ENCODE measurements at places on chromosomes 3 and 15.

GRCh38 chr3:72720566-72720965 lies 127.7 kb downstream of the SHQ1 start:
- DNase-seq: no peak

GRCh38 chr15:92879949-92880725 lies 20.0 kb upstream of the CHD2 start:
- DNase-seq: no peak

DNA sequence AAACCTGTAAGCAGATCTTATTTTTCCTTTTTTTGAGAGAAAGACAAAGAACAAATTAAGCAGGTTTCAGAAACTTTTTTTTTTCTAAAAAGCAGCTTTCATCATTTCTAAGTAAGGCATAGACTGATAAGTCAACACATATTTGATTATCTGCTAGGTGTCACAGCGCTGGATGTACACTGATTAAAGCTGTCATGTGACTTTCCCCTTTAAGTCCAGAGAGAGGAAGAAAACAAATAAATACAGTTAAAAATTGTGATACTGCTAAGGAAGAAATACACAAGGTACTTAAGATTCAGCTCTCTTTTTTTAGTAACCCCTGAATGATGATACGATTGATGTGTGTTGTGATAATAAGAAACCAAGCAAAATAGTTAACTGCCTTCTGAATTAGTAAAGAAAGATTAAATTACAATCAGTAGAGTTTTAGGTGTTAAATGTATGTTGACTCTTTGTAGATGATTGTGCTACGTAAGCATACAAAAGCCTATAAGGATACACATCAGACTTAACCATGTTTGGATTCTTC lies 2.8 kb downstream of the GLCE start:
- no peak for DNase-seq

DNA sequence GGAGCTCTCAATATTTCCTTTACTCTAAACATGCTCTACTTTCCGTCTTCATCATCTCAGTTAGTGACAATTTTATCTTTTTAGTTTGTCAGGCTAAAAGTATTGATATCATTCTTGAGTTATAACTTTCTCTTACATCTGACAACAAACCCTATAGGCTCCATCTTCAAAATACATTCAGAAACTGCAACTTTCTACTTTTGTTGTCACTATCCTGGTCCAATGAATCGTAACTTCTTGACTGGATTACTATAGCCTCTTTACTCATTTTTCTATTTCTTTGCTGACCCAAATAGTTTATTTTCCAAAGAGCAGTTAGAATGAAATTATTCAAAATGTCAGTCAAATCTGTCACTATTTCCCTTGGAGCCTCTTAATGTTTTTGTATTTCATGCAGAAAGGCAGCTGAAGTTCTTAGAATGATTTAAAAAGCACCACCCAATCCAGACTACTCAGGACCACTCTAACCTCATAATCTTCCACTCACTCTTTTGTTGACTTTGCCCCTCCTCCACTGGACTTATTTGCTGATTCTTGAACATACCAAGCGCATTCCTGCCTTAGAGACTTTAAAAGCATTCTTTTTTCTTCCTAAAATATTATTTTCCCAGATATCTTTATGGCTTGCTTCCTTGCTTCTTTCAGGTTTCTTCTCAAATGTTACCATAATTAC lies 119.9 kb upstream of the CBLB start:
- no peak for DNase-seq

DNA sequence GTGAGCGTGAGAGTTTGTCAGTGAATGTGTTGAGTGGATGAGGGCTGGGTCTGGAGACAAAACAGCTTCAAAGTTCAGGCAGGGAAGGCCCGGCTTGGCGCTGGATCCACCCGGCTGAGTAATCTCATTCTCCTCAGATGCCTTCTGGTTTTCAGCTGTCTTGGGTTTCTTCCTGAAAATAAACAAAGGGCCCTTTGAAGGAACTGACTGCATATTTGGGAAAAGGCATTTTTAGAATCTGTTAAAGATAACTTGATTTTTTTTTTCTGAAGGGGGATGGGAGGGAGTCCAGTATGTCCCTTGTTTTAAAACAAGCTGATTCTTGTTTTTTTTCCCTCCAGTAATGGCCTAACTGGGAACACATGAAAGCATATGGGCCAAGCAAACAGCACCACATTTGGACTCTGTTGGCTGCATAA lies 86.4 kb downstream of the TIGIT start:
- DNase-seq: no peak

DNA sequence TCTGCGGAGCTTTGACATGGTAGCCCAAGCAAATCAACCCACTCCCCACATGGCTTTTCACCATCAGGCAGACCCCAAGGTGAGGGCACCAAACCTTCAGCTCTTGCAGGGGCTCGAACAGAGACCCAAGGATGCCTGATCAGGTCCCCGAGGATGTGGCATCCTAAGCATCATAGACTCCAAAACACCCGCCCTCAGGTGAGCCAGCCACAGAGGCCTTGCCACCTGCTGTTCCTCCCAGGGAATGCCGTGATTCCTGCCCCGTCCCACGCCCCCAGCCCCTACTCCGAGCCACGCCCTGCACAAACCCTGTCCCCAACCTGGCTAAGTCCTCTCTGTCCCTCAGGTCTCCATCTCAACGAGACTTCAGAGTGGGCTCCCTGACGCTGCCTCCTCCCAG lies 34.7 kb upstream of the SLC41A3 start:
- DNase-seq: no peak

GRCh38 chr3:46669191-46669999 lies 24.1 kb downstream of the ALS2CL start:
- DNase-seq: no peak

DNA sequence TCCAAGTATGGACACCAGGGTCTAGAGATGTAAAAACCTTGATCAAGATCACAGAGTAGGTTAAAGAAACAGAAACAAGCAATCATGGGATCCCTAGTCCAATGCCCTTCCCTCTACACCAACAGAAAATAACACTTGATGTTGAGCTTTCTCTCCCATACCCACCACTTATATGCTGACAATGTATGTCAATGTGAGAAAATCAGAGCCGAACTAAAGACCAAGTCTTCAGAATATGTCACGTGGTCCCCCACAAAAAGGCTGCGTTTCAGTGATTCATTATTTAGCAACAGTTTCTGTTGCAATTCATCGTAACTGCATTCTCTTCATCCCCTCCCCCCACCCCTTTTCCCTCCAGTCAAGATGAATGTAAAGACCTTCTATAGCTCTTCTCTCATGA lies 278.9 kb upstream of the STT3B start:
- no peak for DNase-seq

- no peak for DNase-seq
Measured at GRCh38 chr3:41518626-41519025, 319.3 kb downstream of the CTNNB1 start.
